ENCODE measurements at places on chromosomes 2 and 18.

DNA sequence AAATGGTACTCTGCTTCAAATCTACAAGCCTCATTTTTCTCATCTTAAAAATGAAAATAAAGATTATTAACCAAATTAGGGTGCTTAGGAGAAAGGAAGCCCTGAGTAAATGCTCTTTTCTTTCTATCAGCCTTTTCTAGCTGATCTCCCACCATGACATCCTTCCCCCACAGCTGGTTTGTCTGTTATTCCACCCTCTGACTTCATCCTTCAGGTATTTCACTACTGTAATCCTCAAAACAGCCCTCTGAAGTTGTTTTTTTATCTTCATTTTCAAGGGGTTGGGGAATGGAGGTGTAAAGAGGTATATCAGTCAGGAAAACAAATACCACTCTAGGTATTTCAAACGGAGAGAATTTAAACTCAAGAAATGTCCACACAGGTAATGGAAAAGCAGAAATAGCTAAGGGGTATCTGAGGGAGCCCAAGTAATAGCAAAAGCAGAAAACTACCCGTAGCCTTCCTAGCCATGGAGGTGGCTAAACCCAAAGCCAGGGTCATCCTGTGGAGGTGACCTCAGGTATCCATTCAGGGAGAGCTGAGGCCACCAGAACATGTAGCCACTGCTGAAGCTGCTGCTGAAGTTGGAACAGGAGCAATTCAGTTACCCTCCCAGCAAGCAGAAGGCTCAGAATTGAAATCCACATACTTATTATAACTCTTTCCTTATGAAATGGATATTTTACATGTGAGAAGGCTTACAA lies 990.9 kb upstream of the ACVR2A start:
- no peak for DNase-seq

- no peak for DNase-seq
These were observed 46.2 kb upstream of the SNTG2 start for GRCh38 chr2:904246-905024.

- DNase-seq: no peak
These were observed 372.2 kb upstream of the SMIM21 start for GRCh38 chr18:75799449-75800330.

DNA sequence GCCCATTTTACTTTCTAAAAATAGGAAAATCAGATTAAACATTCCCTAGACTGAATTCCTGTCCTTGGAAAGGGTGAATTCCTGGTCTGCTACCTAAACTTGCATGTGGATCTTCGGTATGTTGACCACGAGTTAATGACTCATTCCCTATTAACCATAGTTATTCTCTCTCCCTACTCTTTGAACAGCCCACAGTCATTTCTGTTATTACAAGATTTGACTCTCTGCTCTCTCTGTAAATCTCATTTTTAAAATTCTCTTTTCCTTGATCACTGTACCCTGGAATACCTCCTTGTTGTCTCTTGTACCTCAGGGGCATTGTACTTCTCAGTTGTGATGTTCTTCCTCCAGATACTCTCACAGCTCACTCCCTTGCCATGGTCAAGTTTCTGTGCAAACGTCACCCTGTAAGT lies 92.0 kb upstream of the GULP1 start:
- DNase-seq: no peak

- DNase-seq: no peak
These were observed 93.4 kb downstream of the DOCK10 start for GRCh38 chr2:224948859-224949258.

GRCh38 chr2:68734688-68735525 lies at the start of gene ARHGAP25:
Gene ARHGAP25 (plus strand): TSS chr2:68734811. CDS start chr2:68735200, 389 bp downstream.
- no peak for DNase-seq

DNA sequence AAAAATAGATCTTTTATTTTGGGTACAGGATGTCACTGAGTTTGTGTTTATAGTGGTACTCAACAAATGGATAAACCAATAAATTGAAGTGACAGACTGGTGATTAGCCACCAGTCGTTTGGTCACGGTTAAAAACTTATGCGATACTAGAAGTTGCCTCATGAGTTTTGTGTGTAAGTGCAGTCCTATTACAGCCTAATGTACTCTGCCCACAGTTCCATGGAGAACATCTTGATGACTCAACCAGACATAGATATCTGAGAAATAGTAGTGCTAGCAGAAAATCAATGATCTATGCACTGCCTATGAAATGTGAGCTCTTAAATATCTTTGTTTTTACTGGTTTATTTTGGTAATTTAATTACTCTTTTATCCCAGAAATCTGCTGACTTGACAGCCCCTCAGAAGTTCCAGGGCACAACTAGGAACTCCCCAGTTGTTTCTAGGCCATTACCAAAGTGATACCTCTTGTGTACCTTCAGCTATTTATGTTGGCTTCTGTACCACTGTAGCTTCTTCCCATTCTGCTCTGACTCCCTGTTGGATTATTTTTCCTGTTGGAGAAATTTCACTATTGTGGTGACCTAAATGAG lies 209.1 kb upstream of the KCNJ3 start:
- DNase-seq: no peak

DNA sequence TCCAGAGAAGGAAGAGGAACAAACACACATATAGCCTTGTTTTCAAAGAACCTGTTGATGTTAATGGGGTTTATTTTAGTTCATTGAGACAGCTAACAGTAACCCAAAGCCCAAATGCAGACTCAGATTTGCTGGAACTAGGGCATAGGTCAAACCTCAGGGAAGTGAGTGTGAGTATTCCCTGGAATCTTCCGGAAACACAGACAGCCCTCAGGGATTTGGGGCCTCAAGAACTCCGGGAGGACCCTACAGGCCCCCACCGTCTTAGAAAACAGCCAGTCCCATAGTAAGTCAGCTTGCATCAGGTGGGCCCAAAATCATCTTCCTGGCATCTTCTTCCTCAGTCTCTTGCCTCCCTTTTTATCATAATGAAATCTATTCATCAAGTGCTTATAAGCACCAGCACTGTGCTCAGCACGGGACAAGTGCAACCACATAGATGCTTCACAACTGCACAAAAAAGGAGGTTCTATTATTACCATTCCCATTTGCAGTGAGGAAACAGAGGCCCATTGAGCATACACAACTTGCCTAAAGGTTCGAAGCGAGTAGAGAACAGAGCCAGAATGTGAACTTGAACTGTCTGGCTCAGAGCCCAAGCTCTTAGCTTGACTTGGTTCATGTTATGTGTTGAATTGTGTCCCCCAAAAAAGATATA lies 50.2 kb upstream of the BCL11A start:
- no peak for DNase-seq

GRCh38 chr2:184793176-184793575 lies 194.8 kb downstream of the ZNF804A start:
- no peak for DNase-seq

DNA sequence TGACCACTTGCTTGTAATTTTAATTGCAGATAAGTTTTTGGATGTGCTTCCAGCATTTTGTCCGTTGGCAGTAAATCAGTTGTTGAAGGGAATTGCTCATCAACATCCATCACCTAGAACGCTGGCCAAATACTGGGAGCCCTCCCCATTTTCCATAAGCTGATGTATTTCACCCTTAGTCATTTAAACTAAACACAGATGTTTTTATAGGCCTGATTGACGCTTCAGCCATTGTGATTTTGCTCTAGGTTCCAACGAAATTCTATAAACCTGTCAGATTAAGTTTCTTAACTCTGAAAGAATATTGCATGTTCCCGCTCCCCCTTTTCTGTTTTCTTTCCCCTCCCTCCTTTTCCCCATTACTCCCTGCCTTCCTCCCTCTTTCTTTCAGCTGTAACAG lies 1.0 kb upstream of the RPRM start:
- DNase-seq: no peak

Measured in stimulated activated CD4-positive, alpha-beta T cell treated with anti-CD3 and anti-CD28 coated beads, TNF-alpha, amount 100 ng/mL, for 1 hour (primary cell).